GM04504 (cell line): ENCODE measurements at places on chromosomes 16 and 17.

- DNase-seq, result peak; percentile 32
Observed at GRCh38 chr17:74758848-74759168, 10.4 kb downstream of the NHERF1 start.

- DNase-seq, result no peak
Observed at GRCh38 chr16:4052096-4052495, 64.1 kb downstream of the ADCY9 start.

- no peak for DNase-seq
Observed at GRCh38 chr16:71364133-71364681, 5.7 kb downstream of the CALB2 start.

- DNase-seq, result no peak
Observed at GRCh38 chr17:17035490-17035889, 6.8 kb upstream of the MPRIP start.

DNA sequence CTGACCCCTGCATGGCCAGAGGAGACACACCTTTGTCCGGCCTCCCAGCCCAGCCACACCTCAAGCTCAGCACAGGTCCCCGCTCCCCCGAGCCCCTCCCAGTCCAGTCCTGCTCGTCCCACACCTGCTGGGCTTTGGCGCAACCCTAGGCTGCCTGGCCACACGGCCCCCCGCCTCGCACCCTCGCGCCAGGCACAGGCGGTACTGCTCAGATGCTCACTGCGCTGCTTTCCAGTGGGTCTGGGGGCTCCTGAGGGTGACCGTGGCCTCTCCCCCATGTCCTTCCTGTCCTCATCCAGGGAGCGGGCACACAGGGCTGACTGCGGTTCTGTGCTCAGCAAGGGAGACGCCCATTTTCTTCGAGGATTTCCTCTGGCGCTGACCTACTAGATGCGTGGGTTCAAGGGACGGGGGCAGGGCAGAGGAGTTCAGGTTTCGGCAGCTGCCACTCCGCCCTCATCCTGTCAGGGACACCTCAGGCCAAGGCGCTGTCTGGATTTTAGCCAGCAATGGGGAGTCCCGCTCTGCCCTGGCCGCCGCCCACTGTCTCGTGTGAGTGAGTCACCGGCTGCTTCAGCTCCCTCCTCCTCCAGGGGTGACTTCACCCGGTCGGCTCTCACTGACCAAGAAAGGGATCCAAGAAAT, 118.0 kb upstream of the ZNF469 start:
- peak; percentile 87 for DNase-seq

GRCh38 chr16:46884513-46885293, 541 bp downstream of the GPT2 start:
- no peak for DNase-seq

DNA sequence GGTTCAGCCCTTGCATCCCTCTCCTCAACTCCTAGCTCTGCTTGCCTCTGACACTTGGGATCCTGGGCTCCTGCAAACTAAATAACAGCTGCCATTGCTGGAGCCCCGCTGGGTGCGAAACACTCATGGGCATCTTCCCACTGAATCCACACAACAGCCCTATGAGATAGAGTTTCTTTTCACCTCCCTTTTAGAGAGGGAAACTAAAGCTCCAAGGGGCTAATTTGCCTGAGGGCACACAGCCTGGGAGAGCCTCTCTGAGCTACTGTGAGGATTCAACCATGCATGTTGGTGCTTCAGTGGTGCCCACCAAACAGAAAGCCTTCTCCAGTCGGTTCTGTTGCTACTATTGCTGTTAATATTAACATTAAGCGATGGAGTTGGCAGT, 4.0 kb downstream of the ACBD4 start:
- no peak for DNase-seq

GRCh38 chr16:85437166-85438052, 175.7 kb upstream of the GSE1 start:
- DNase-seq, result no peak

GRCh38 chr17:13736916-13737315, 135.2 kb upstream of the HS3ST3A1 start:
- peak; percentile 71 for DNase-seq

- DNase-seq, result no peak
Observed at GRCh38 chr16:11355862-11356261, 10.6 kb downstream of the RMI2 start.

GRCh38 chr16:84833144-84833500, 13.3 kb downstream of the CRISPLD2 start:
- DNase-seq, result no peak

DNA sequence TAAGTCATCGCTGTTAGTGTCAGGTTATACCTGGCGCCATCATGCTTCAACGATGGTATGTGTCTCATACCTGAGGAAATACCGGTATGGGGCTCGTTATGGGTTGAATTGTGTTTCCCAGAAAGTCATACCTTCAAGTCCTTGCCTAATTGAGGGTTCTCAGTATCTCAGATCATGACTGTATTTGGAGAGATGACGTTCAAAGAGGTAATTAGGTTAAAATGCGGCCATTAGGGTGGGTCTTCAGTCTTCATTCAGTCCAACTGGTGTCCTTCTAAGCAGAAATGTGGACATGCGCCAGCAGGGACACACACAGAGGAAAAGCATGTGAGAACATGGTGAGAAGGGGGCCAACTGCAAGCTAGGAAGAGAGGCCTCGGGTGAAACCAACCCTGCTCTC, 37.5 kb upstream of the XYLT1 start:
- no peak for DNase-seq

DNA sequence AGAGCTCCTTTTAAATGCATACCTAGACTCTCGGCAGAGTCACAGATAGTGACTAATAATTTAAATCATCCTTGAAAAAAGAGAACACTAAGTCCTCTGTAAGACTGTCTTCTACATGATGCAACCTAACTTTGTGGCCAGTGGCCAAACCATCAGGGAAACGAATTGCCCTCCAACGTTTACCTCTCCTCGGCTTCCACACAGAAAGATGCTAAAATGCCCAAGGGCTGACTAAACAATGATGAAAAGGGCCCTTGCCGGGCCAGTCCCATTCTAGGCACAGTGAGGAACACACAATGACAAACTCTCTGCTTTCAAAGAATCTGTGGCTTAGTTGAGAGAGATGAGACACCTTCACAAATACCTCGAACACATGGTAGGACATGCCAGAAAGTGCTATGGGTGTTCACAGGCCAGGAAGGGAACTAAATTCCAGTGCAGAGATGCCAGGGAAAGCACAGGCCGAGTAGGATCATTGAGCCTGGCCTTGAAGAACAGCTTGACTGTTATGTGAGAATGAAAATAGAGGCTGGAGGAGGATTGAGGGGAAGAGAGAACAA, 35.3 kb upstream of the PITPNM3 start:
- DNase-seq, result peak; percentile 58

DNA sequence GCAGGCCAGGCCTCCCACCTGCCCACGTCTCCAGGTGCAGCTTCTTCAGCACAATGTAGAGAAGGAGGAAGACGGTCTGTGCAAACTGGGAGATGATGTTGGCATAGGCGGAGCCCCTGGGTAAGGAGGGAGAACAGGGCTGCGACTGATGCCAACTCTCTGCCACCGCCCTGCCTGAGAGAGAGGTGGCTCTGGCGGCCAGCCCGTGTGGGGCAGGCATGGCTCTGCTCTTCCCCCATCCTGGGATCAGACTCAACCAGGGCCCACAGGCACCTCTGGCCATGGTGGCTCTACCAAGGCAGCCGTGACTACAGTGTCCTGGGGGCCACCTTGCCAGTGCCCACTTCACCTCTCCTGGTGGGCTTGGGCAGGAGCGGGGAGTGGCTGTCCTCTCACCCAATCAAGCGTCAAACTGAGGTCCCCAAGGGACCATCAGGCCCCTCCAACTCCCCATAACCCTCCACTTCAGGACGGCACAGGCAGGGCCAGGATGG, 8.6 kb downstream of the SLC47A2 start:
- no peak for DNase-seq

DNA sequence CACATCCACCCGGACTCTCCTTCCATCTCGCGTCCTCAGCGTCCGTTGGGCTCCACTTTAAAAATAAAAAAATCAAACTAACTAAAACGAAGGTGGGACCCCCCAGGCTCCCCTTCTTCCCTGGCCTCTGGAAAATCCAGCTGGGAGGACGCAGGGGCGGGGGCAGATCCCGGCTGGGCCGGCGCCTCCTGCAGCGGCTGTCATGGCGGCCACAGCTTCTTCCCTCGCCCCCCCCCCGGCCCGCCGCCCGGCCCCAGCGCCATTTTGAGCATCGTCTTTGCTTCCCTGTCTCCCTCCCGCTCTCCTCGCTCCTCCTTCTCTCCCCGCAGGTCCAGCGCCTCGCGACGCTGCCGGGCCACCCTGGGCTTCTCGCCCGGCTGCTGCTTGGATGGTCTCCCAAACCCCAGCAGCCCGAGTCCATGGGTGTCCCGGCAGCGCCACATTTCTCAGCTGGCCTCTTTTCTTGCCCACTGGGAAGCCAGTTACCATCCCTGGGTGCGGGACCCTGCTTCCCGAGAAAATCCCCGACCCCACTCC, 3.3 kb downstream of the HOXB2 start:
- peak; percentile 75 for DNase-seq

DNA sequence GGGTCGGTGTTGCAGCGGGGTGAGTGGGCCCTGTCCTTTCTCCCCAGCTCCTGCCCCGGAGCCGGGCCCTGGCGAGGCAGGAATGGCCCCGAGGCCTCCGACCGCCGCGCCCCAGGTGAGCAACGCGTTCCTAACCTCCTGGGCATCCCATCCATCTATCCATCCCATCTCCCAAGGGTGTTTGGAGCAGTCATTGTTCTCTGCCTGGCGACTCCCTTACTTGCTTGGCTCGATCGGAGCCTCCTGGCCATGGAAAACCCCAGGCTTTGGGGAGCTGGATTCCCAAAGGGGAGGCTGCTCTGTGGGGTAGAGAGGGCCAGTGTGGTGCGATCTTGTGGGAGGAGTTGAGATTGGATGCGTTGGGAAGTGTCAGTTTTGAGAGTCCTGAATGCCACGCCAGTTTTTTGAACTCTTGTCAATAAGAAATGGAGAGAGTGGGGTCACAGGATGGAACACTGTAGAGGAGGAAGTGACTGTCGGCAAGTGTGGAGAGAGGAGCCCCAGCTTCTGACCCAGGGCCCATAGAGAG, 684 bp downstream of the ZFP90 start:
- DNase-seq, result no peak

DNA sequence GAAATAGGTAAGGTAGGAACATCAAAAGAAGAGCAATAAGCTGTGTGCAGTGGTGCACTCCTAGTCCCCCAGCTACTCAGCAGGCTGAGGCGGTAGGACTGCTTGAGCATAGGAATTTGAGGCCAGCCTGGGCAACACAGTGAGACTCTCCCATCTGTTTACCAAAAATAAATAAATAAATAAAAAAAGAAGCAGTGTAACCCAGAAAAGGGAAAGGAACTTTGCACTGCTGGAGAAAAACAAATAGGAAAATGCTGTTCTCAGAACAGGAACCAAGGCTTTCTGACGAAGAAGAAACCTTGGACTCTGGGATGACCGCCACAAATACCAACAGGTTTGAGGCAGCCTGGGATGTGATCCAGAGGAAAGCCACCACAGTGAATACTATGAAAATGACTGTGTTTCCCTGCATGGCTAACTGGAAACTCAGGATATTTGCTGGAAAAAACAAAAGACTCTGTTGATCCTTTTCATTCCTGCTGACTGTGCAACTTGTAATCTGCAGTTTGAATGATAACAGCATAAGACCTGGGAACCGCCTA, 41.2 kb downstream of the TTC19 start:
- DNase-seq, result peak; percentile 52

GRCh38 chr17:35147375-35147905, at the start of gene UNC45B:
Gene UNC45B (plus strand): TSS chr17:35147817. CDS start chr17:35148264, 447 bp downstream.
- no peak for DNase-seq

DNA sequence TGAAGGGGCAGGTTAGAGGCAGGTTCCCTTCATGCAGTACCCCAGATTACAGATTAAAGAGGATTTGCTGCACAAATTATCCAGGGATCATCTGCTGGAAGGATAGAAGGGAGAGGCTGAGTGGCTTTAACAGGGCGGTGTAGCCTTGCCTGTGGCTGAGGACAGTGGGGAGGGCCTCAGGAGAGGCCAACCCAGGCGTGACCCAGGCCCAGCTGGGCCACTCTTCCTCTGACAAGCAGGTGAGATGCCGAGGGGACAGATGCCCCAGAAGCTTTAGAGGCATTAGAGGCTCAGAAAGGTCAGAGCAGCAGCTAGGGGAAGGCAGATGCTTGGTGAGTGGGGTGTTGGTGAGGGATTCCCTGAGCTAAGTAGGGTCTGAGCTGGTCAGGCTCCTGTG, 18.1 kb upstream of the MTMR4 start:
- no peak for DNase-seq

DNA sequence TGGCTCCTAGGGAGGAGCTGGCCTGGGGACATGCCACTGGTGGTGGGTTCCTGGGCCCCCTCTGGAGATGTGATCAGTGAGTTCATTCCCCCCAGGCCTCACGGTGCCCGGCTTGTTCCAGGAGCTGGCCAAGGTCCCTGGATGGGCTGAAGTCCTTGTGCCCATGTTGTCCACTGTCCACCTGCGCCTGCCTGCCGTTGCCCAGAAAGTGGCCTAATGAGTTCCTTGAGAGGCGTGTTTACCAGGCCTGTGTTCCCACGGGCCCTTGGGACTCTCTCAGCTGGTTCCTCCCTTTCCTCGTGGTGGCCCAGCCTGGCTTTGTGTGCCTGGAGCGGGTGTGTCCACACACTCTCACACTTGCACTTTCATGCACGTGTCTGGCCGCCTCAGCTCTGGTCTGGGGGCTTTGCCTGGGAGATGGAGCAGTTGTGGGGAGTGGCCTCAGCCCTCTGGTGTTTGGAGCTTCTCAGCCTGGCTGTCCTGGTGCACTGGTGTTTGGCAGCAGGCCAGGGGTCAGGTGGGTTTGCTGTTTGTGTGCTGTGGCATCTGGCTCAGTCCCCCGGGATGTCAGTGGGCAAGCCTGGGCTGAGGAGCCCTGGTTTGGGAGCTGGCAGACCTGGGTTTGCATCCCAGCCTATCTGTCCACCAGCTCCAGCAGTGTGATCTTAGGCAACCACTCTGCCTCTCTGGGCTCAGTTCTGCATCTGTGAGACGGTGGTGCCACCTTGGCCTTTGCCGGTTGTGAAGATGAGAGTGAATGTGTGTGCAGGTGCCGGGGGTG, 18.0 kb downstream of the ADCY7 start:
- no peak for DNase-seq

GRCh38 chr16:86031141-86031678, 132.2 kb downstream of the IRF8 start:
- no peak for DNase-seq

DNA sequence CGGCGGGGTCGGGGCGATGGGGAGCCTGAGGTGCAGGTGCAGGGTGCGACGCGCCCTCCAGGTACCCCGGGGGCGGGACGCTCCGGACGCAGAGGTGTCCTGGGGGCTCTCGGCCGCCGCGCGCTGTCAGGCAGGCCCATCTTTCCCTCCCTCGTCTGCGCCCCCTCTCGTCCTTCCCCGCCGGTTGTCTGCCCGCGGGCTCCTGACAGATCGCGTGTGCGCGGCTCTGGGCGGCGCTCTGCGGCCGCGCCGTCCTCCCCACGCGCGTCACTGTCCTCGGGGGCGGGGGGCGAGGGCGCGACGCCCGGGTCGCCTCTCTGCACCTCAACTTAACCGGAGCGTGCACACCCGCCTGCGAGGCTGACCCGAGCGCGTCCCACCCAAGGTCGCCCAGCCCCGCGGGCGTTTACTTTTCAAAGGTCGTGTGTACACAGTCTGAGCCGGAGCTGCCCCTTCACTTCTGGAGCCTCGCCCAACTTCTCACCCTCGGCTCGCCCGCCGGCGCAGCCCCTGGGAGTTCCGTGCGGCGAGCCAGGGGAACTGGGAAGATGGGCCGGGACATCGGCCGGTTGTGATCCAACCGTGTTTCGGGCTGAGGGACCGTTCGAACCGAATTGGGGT, 512 bp downstream of the AKAP1 start:
- DNase-seq, result no peak

GRCh38 chr16:66696669-66697630, at the start of gene CMTM4:
Gene CMTM4 (minus strand): TSS chr16:66696743. CDS start chr16:66696525, 218 bp downstream.
- peak; percentile 80 for DNase-seq
